Stimulated activated CD4-positive, alpha-beta T cell treated with anti-CD3 and anti-CD28 coated beads, Interleukin-15, amount 100 ng/mL, for 1 hour (primary cell): ENCODE measurements at places on chromosomes 1 and 21.

DNA sequence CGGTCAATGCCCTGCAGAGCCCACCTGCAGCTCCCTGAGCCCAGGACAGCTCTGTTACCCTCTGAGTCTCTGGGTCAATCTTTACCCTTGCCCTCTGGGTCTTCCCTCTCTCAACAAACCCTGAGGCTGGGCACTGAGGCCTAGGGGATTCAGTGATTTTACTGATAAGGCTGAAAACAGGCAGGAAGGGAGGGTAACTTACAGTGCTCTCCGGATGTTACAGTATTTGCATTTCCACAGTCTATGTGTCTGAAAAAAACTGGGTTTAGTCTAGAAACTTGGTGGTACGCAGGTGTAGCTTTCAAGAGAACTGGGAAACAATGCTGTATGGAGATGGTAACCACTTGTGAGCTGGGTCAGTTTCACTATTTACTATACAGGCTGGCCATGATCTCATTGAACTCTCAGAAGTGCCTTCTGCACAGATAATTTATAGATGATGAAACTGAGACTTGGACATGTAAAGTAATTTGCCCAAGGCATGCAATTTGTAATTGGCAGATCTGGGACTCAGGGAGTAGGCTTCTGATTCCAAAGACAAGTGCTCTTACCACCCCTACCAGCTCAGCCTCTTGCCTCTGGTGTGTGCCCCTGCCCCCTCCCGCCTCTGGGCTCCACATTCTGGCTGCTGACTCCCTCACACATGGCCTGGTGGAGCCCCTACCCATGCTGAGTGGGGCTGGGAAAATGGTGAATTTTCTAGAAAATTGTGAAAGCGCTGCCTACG lies 48.8 kb downstream of the TENT5C start:
- no peak for DNase-seq

DNA sequence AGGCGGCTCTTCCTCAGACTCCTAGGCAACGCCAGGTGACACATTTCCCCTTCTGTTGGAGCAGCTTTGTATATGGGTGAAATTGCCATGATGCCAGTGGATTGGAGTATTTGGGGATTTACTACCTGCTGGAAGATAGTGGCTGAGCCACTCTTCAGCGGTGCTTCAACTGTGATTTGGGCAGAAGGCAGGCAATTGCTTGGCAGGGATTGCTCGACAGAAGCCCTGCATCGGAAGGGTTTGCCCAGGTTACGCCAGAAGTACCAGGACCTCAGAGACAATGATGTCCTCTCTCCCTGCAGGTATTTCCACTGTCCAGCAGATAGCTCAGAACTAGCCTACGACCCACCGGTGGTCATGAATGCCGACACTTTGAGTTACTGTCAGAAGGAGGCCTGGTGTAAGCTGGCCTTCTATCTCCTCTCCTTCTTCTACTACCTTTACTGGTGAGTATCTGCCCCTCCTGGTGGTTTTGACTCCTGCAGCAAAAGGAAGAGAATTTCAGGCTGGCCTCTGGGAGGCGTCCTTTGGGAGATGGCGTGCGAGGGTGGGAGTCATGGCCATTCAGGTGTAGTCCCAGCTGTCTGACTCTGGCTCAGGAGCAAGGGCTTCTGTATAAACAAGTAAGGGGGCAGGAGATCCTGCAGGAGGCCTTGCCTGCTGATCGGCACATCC lies 118.3 kb downstream of the CNIH3 start:
- no peak for DNase-seq

DNA sequence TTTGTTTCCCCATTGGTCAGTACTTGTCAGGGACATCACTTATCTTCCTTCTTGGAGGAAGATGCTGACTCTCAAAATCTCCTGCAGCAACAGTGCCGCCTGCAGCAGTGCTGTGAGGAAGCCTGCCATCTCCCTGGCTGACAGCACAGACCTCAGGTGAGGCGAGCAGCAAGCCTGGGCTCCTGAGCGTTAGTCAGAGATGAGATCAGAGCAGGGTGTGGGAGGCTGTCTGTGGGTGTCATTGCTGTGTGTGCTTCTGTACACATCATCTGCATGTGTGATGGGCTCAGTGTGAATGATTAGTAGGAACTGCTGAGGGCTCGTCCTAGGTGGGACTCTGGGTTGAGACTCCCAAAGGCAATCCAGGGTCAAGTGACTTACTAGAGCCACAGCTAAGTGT lies 6.1 kb downstream of the STRIP1 start:
- no peak for DNase-seq

DNA sequence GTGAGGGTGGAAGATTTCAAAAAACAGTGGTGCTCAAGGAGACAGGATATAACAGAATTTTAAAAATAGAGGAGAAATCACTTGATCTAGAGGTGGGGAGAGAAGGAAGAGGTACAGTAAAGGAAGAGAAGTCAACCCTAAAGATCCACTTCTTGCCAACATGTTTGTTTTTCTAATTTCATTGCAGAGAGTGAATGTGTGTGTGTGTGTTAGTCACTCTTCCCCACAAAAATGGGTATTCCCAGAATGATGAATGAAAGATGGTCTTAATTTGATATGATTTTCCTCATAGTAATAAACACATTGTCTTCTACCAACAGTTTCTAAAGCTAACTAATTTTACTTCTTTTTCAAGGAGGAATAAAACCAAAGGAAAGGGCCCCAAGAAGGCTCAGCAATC lies 74.2 kb upstream of the NGF start:
- no peak for DNase-seq
